NCI-H1048 (cell line): ENCODE measurements at places on chromosomes 12 and 14.

DNA sequence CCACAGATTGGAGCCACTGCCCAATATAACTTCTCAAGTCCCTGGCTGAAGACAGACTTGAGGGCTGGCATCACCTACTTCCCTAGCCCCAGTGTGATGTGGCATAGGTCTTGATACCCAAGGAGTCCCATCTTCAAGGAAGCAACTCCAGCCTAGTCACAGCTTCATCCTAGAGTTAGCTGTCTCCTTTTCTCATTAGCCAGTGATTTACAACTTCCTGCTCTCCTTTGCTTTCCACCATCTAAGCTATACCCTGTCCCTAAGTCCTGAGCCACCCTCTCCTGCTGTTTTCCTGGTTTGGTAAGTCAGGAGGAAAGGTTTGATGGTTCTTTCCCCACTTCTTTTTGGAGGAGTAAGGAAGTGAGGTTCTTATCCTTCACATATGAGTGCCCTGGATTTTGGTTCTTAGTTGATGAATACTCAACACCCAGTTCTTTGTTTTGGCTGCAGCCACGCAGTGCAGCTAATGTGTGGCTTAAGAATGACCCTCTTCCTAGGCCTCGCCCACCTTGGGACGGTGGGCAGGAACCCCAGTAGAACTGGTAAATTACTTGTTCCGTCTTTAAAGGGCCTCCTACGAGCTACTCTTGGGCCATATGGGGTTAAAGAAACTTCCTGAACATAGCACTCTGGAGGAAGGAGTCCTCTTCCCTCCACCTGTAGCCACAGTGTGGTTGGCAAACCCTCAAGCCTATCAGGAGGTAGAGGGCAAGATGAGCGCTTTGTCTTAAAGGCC is 3.9 kb upstream of the GPX2 start:
- no peak for DNase-seq

- DNase-seq, result no peak
These were observed 14.2 kb downstream of the ANO4 start for GRCh38 chr12:100808777-100809176.

DNA sequence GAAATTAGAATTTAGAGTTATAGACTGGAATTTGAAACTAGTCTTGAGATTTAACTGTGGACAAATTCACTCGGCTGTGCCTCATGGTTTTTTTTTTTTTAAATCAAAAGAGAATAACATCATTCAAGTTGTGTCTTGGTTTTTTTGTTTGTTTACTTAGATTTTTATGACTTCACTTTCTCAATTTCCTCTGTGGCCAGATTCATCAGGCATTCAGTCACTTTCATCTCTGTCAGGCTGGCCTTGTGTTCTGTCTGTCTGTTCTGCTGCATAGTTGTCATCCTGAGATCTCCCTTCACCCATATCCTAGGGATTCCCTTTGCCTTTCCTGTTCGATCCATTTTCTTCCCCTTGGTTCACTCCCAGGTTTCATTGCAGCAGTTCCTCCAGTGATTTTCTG is 10.0 kb downstream of the MARK3 start:
- no peak for DNase-seq

DNA sequence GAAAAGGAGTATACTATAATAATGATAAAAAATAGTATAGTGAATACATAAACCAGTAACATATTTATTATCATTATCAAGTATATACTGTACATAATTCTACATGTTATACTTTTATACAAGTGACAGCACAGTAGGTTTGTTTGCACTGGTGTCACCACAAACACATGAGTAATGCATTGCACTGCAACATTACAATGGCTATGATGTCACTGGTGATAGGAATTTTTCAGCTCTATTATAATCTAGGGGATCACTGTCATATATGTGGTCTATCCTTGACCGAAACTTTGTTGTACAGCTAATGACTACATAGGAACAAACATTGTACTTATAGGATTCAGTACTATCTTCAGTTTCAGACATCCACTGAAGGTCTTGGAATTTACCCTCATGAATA is 165.8 kb upstream of the SYT1 start:
- DNase-seq, result no peak

DNA sequence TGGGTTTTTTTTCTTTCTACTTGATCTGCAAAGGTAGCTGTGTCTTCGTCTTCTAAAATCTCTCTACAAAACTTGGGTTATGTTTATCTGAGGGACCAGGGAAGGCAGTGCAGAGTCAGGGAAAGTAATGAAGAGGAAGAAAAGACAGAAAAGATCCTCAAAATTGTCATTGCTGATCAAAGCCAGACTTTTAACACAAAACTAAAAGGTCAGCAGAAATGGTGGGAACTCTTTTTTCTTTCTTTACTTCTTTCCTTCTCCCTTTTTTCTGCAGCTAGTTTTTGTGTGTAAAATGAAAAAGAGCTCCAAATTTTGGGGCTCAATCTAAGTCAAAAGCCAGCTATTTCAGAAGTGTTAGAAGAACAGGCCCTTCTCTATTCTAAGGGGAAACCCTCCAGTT is 11.9 kb downstream of the DPF3 start:
- DNase-seq, result no peak
